ENCODE measurements at places on chromosomes 11 and 22.
A peak's percentile ranks its signal among the peaks of the same experiment; 100 is the strongest.

- DNase-seq, result peak; percentile 97
Measured at GRCh38 chr11:14519917-14520746, at the start of gene PSMA1. Gene PSMA1 (minus strand): TSS chr11:14520386. CDS start chr11:14520299, 87 bp downstream.

DNA sequence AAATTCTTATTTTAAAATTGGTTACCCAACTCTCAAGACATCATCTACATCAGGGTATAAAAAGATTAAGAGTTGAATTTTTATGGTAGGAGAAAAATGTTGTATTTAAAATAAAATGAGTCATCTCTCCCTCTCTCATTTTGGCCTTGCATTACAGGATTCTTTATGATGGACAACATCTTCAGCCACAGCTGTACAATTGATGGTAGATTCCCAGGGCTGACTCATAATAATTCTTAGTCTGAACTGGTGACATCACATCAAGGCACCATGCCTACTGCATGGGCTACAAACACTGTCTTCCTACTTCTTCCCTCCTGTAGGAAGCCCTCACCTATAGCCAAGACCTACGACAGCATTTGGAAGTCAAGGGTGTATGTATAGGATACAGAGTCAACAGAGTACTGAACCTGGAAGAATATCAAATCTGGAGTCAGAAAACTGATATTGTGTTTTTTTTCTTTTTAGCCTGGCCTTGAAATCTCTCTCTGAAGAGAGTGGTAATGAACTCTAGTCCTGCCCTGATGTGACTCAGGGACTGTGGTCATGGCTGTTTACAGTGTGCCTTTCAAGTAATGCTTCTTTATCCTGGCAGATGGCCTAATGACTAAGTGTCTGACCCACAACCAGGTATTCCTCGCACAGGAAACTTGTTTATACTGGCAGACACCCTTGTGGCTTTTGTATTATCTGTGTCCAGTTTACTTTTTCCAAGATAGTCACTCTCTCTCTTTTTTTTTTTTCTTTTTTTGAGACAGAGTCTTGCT is 32.5 kb downstream of the MRGPRX2 start:
- DNase-seq, result no peak

DNA sequence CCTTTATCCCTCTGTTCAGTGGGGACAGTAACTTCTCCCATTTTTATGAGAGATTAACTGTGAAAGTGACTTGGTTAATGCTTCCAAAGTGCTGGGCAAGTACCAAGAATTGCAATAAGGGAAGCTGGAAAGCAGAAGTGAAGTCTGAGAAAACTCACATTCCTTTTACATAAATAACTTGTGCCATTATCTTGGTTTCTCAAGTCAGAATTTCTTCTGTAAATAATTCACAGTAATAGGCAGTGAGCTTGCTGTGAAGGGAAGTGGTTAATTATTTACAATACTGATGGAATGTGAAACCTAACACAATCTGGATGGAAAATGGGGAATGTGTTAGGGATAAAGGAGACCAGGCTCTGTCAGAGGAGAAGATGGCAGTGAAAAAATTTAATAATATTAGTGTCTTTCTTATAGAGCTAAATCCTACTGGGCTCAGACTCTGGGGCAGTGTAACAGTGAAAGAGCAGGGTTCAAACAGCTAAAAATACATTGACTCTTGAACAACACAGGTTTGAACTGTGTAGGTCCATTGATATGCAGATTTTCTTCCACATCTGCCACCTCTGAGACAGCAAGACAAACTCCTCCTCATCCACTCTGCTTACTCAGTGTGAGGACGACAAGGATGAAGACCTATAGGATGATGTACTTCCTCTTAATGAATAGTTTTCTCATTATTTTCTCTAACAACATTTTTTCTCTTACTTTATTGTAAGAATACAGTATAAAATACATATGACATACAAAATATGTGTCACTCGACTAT is 251.5 kb upstream of the ISX start:
- DNase-seq, result no peak

- no peak for DNase-seq
Measured at GRCh38 chr11:65921033-65921555, 1.9 kb downstream of the DRAP1 start.

GRCh38 chr11:130308886-130309285 is 5.8 kb downstream of the ZBTB44 start:
- no peak for DNase-seq

- DNase-seq, result no peak
Measured at GRCh38 chr11:38538866-38539680, 1941.0 kb upstream of the RAG2 start.

GRCh38 chr11:819129-819931 is 616 bp downstream of the PNPLA2 start:
- peak; percentile 84 for DNase-seq

DNA sequence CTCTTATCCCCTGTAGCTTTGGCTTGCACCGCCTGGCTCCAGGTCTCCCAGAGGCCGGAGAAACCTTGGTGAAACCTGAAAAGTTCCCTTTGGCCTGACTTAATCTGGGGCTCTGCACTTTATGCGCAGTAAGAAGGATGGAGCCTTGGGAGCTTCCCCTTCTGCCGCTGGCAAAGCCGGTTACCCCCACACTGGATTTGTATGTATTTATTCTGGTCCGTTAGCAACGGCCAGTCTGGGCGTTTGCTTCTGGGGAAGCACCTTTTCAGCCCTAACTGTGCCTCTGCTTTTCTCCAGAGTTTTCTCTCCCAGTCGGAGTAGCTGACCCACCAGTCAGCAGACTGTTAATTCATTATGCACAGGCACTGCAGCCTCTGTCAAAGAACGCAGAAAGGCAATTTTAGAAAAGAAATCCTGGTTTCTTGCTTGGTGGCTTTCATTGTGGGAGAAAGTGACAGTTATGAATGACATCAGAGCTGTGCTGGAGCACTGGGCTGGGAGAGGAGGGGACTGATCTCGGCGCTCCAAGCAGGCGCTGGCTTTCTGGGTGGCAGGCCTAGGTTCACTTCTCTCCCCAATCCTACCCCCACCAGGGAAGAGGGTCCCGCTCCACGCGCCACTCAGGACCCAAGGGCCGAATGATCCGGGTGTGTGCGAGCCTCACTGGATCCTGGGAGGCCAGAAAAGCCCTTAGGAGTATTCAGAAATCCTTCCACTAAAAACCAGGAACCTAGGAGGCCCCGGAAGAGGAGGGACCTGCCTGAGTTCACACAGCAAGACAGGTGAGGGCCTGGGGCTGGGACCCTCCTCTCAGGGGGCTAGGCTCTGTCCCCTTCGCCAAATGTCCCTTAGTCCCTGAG is 70.2 kb downstream of the RTL6 start:
- no peak for DNase-seq

DNA sequence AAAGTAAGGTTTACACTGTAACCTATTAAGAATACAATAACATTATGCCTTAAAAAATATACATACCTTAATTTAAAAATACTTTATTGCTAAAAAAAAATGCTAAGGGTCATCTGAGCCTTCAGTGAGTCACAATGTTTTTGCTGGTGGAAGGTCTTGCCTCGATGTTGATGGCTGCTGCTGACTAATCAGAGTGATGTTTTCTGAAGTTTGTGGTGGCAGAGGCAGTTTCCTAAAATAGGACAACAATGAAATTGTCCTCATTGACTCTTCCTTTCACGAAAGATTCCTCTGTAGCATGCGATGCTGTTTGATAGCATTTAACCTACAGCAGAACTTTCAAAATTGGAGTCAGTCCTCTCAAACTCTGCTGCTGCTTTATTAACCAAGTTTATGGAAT is 97.6 kb downstream of the FAT3 start:
- DNase-seq, result no peak

DNA sequence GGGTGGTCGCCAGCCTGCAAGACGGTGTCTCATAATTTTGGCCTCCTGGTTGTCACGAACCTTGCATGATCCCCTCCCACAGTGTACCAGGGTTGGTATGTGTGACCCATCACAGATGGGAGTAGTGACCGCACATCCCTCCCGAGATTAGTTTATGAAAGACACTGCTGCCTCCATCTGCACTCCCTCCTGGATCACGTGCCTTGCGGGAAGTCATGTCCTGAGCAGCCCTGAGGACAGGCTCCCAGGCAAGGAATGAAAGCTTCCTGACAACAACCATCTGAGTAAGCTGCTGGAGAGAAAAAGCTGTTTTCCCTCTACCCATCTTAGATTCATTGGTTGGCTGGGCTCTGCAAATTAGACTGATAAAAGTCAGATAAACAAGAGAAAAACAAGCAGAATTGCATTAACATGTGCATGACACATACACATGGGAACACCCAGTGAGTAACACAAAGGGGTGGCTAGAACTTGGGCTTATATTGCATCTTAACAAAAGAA is 14.4 kb upstream of the PAMR1 start:
- DNase-seq, result peak; percentile 35

- DNase-seq, result no peak
Measured at GRCh38 chr11:64165481-64165841, 452 bp downstream of the MACROD1 start.

DNA sequence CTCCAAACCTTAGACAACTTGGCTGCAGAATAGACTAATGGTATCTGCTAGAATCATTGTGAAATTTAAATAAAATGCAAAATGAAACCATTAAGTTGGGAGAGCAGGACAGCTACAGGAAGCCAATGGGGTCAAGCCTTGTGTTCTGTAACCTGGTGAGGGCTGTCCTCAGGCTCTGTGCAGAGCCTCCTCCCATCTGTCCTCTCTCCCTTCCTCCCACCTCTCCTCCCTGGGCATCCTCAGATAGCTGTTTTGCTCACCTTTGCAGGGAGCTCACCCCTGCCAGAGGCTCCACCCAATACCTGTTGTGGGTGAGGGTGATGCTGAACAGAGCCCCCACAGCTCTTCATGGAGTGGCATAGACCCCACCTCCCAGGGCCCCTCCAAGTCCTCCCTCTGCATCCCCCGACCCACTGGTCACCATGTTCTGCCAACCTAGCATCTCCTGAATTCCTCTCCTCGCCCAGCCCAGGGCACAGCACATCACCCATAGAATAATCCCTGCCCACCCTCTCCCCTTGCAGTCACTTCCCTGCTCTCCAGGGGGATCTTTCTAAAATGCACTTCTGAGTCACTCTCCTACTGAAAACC is 100.3 kb downstream of the PDE2A start:
- no peak for DNase-seq

- peak; percentile 56 for DNase-seq
Measured at GRCh38 chr11:69683764-69684333, 8.7 kb upstream of the LTO1 start.

- peak; percentile 97 for DNase-seq
Measured at GRCh38 chr11:27653990-27654758, 46.1 kb downstream of the BDNF start.

- no peak for DNase-seq
Measured at GRCh38 chr11:113134626-113135025, 173.4 kb downstream of the NCAM1 start.

GRCh38 chr22:19535001-19535400 is 10.8 kb upstream of the CLDN5 start:
- no peak for DNase-seq

- no peak for DNase-seq
Measured at GRCh38 chr11:117786135-117786870, 10.7 kb downstream of the DSCAML1 start.

- DNase-seq, result peak; percentile 44
Measured at GRCh38 chr11:45158210-45158731, 11.8 kb downstream of the PRDM11 start.

GRCh38 chr11:78514922-78515502 is 59.7 kb downstream of the NARS2 start:
- peak; percentile 83 for DNase-seq

GRCh38 chr22:50320116-50320515 is 6.7 kb downstream of the DENND6B start:
- DNase-seq, result no peak

- no peak for DNase-seq
Measured at GRCh38 chr11:85127349-85127748, 499.8 kb downstream of the DLG2 start.

GRCh38 chr11:124674571-124674970 is 867 bp downstream of the SPA17 start:
- DNase-seq, result no peak

GRCh38 chr11:132590986-132591385 is 941.3 kb downstream of the OPCML start:
- DNase-seq, result no peak

GRCh38 chr11:94560834-94561233 is 6.3 kb upstream of the PIWIL4 start:
- no peak for DNase-seq

DNA sequence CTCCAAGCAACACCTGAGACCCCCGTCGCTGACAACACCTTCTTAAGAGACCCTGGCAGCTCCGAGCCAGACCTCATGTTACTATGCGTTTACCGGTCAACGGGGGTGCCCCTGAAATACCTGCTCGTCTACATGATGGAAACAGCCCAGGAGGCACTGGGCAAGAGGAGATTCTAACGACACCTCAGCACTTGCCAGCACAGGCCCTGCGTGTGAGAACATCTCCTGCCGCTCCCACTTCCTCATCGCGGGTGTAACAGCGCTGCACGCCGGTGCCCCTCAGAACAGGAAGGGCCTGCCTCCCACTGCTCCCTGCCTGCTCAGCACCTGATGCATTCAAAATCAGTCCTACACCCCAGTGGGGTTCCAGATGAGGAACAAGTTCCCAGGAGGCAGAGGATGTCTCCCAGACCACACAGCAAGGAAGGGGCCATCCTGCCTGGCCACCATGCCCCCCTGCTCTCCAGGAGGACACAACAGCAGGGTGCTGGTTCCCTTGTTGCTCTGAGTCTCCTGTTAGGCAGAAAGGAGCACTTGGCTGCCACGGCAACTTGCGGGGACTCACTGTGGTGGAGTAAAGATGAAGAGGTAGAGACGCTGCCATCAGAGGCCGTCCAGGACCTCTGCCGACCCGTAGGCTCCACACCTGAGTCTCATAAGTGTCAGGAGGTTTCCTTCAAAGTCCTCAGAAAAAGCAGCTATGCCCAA is 2.1 kb downstream of the TOLLIP start:
- no peak for DNase-seq

GRCh38 chr11:117428856-117429229 is 101.2 kb downstream of the CEP164 start:
- no peak for DNase-seq

DNA sequence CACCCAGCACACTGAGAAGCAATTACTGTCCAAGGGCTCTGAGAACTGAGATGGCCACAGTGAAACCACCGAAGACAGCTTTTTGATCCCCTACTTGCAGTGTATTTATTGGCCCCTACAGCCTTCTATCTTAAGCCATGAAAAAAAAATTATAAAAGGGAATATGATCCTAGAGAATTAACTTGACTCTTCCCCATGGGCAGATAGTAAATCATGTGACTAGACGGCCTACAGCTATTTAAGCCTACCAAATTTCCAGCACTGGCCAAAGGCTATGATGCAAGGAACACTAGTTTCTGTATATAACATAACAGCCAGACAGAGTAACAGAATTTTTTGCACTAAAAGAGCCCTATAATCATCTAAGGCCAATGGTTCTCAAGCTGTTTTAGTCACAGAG is 53.8 kb downstream of the KCNA4 start:
- DNase-seq, result no peak

DNA sequence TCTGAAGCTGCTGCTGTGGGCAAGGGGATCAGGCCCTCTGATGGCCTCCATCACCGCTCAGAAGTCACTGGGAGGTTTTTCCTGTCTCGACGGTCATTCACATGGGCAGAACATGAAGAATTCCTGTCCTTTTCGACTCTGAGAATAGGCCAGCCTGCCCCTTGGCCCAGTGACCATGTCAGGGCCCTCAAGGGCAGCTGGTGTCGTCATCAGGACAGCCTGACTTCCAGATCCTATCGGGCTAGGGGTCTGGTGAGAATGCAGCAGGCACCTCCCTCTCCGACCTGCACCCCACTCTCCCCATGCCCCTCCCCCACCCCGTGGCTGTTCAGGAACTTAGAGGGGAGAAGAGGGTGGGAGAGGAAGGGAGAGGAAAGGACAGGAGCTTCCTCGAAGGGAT is 3.6 kb downstream of the TP53I11 start:
- no peak for DNase-seq

GRCh38 chr22:38831166-38831945 is 12.5 kb downstream of the NPTXR start:
- DNase-seq, result no peak

- peak; percentile 76 for DNase-seq
Measured at GRCh38 chr11:126049159-126049558, 13.5 kb downstream of the CDON start.
